ENCODE measurements at places on chromosomes 4 and X.

DNA sequence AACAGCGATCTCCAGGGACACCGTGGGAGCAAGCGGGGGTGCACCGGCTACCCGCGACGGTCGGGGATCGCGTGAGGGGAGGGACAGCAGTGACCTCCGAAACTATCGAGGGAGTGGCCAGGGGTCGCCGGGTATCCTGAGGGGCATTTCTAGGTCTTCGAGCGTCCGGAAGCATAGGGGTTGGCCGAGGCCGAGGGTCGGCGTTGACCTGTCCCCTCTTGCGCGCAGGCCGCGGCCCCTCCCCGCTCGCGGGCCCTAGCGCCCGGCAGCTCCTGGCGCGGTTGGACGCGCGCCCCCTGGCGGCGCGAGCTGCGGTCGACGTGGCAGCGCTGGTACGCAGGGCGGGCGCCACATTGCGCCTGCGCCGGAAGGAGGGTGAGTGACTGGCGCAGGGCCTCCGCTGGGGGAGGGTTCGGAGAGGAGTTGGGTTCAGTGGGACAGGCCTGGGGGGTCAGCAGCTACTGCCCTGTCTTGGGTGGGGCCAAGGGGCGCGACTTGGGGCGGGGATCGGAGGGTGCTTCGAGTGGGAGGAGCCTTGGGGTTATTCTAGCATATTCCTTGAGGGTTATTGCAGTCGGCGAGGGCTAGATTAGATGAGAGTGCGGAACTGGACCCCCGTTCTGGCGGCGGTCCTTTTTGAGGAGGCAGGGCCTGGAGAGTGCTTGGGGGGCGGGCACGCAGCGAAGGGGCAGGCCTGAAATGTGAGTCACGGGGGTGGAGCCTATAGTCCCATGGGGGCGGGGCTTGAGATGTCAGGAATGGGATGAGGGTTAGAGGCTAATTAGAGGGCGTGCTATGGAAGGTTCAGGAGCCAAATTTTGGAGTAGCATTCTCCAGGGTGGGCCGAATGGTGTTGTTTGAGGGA lies 1.2 kb downstream of the MAGIX start:
- no peak for DNase-seq

DNA sequence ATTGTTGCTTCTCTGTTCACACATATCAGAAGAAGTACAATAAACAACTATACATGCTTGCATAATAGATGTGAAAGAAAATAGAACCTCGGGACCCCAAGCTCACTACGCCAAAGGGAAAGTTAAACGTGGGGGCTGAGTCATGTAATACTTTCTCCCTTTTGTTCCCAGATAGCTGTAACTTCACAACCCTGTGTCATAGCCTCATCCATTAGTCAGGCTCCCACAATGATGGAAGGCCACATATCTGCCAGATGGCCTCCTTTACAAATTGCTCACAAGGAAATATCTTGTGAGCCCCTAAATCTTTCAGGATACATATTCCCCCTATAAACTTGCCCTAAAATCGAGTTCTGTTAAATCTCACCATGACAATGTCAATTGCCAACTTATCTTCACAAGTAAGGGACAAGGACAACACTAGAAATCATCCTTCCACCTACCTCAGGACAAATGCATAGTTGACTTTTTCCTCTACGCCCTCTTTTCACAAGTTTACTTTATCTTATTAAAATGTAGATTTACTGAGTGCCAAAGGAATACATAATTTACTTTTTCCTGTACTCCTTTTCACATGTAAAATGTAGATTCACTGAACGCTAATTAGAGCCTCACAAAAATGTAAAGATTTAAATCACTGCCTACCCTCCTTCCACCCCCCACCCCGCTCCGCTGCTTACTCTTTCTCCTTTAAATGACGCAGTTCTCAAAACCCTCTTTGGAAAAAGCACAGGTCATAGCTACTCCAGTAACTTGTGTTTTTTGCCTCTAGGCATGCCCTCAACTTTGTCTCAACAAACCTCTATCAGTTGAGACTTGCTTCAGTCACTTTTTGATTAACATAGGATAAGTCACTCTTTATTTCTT lies 477.1 kb downstream of the DTHD1 start:
- DNase-seq = no peak

DNA sequence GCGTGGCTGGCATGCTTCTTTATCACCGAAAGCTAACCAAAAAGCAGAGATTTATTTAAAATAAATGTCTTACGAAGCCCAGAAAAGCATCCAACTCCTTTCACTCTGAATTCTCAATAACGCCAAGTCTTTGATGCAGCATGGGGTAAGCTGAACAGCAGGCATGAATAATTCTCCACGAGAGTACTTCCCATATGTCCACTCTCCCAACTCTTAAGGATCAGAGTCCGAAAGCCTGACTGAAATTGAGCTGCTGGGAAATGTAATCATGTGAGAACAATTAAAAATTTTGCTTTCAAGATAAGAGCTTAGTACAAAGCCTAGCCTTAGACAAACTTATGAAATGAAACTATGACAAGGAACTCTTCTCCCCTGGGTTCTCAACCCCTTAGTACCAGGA lies 7.5 kb upstream of the SLC39A8 start:
- no peak for DNase-seq

- no peak for DNase-seq
Measured at GRCh38 chr4:15706646-15707362, 3.9 kb downstream of the BST1 start.

Data from vagina (tissue), 2 donors.